Skin of body (tissue), 3 donors: ENCODE measurements at places on chromosomes 7 and 10. TPM values are rescaled to one million over a fixed set of nuclear protein-coding genes. Genes with fewer than 3 reads are reported as not detected.

GRCh38 chr10:64863836-64864235 is 1342.6 kb downstream of the REEP3 start:
- no peak for DNase-seq

DNA sequence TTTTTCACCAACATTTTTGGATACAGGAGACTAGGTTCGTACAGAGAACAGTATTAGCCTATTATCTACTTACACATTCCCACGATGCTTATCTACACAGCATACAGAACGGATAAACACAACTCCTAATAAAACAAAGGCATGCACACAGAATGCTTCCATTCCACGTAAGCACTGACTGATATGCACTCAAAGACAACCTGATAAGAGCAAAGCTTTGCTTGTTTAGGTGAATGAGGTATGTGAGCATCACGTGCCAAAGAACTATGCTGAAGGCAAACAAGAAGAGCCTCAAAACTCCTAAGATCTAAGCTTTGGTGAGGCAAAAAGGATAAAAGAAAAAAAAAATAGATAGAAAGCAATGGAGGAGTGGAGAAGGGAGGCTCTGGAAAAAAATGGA is 413.5 kb upstream of the LRRN3 start:
- DNase-seq = no peak

DNA sequence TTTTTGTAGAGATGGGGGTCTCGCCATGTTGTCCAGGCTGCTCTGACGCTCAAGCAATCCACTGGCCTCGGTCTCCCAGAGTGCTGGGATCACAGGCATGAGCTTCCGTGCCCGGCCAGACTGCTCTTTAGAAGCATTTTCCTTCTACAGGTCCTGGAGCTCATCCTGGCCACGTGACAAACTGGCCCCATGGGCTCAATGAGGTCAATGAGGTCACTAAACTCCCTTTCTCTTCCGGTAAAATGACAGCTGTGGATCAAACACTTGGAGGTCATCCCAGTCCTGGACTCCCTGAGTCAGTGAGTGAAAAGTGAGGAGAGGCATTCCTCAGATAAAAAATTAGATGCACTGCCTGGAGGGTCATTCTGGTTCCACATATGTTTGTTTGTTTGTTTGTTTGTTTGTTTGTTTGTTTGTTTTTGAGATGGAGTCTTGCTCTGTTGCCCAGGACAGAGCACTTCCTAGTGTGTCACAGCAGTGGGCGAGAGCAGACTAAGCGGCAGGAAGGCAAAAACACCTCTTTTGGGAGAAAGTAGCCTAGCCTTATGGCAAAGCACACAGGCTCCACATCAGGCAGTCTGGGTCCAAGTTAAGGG is 134.9 kb downstream of the TNS3 start:
- DNase-seq = no peak

- DNase-seq = no peak
Observed at GRCh38 chr10:98323221-98324164, 55.5 kb upstream of the LOXL4 start.

SORCS3 gene
- 0.39 TPM for total RNA-seq

ARHGEF5 gene
- 14.3 TPM for total RNA-seq

SPDYE9 gene
- 0.10 TPM for total RNA-seq

ZNF3 gene
- total RNA-seq = 24.8 TPM

FAM25G gene
- total RNA-seq = 1.8 TPM

MMP21 gene
- total RNA-seq = 0.20 TPM
